Left lobe of liver (tissue), 2 donors: ENCODE measurements at places on chromosomes 2 and 18.

DNA sequence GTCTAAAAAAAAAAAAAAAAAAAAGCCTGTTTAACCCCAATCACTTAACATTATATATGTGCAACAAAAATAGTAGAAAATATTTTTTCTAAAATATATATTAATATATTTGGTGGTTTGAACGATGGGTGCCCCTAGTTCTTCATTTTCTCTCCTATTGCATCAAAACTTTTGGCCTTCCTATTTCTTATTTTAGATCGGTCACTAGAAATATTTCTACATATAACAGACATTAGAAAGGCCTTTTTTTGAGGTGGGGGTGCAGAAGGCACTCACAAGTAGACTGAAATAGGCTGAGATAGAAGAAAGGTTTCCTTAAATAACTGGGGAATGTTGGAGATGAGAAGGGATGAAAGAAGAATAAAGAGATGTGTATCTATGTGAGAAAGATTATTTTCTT lies 49.3 kb upstream of the AP1S3 start:
- no peak for DNase-seq

GRCh38 chr2:55063713-55064323 lies 13.6 kb upstream of the RTN4 start:
- no peak for DNase-seq

- no peak for DNase-seq
Observed at GRCh38 chr2:202031246-202031951, 2.3 kb upstream of the FZD7 start.

GRCh38 chr2:230721712-230722111 lies 9.1 kb downstream of the CAB39 start:
- no peak for DNase-seq
